AG09319 (cell line): ENCODE measurements at places on chromosomes 2 and 18.

- no peak for DNase-seq
Measured at GRCh38 chr18:6649421-6650126, 79.9 kb upstream of the ARHGAP28 start.

DNA sequence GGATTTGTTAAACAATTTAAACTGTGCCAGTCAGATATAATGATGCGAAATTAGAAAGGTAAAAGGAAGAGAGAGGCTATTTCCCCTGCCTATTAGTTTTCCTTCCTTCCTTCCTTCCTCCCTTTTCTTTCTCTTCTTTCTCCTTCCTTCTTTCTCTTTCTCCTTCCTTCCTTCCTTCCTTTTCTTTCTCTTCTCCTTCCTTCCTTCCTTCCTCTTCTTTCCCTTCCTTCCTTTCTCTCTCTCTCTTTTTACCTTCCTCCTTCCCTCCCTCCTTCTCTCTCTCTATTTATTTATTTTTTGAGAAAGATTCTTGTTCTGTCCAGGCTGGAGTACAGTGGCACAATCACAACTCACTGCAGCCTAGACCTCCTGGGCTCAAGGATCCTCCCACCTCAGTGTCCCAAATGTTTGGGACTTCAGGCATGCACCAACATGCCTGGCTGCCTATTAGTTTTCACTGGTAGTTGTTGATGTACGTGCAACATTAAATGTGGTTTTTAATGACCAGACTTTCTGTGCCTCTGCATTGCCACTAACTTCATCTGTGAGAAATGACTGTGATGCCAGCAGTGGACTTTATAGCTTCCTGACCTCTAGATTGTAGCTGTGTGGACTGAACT, 48.7 kb upstream of the NFE2L2 start:
- DNase-seq, result no peak

GRCh38 chr18:55779691-55780585, 191.9 kb upstream of the TCF4 start:
- no peak for DNase-seq

DNA sequence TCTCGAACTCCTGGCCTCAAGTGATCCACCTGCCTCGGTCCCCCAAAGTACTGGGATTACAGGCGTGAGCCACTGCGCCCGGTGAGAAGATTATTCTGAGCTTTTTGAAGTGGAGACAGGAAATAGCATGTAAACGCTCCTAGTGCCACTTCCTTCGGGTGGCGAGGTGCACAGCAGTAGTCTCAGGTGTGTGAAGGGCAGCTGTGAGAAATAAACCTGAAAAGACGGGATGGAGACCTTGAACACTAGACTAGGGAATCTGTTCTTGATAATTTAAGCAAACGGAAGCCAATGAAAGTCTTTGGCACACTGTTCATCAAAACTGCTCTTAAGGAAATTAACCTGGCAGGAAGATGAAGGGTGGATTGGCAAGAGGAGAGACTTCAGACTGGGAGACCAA, 439 bp upstream of the PLEKHH2 start:
- no peak for DNase-seq

- DNase-seq, result no peak
Measured at GRCh38 chr2:86482034-86482433, 40.9 kb downstream of the KDM3A start.

- DNase-seq, result no peak
Measured at GRCh38 chr18:51519571-51519970, 322.1 kb upstream of the MEX3C start.

GRCh38 chr18:46174342-46175041, 70.3 kb downstream of the HAUS1 start:
- DNase-seq, result no peak

DNA sequence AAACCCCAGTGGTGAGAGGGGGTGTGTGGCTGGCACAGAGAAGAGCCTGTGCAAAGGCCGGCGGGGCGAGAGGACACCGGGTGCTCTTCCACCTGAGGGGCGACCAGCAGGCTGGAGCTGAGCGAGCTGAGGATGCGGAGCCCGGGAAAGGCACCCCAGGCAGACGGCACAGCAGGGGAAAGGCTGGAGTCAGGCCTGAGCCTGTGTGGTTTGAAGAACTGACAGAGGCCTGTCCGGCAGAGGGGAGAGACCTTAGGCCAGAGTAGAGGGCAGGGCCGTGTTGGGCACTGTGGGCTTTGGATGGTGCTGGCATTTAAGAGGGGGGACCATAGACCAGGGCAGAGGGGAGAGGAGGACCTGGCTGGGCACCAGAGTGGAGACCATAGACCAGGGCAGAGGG, 149.8 kb downstream of the RTP5 start:
- no peak for DNase-seq

DNA sequence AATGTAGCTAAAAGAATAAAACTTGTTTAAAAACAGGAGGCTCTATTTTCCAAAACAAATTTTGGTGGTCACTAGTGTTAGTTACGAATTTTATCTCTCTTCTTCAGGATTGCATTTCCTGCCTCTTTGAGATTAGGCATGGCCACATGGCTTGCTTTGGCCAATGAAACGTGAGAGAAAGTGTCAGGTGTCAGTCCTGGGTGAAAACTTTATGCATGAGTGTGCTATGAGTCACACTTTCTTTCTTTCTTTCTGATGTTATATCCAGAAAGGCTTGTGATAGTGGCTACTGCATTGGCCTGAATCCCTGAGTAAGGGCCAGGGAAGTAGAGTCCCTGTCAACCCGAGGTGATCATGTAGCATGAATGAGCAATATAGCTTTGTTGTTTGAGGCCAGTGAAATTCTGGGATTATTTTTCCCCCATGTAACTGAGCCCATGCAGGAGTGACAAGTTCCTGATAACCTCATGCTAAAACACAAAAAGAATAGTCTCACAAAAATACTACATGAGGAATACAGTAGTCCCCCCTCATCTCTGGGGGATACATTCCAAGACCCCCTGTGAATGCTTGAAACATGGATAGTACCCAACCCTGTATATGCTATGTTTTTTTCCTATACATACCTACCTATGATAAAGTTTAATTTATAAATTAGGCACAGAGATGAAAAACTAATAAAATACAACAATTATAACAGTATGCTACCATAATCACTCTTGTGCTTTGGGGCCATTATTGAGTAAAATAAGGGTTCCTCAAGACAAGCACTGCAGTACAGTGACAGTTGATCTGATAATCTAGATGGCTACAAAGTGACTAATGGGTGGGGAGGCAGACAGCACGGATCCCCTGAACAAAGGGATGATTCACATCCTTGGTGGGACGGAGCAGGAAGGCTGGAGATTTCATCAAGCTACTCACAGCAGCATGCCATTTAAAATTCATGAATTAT, 109.5 kb downstream of the CDC42EP3 start:
- no peak for DNase-seq

GRCh38 chr2:206275312-206276055, 1.0 kb downstream of the ZDBF2 start:
- DNase-seq, result no peak

- DNase-seq, result no peak
Measured at GRCh38 chr18:32093523-32093922, 1.8 kb downstream of the RNF138 start.

- peak; percentile 19 for DNase-seq
Measured at GRCh38 chr2:132690664-132691303, 20.8 kb upstream of the LYPD1 start.

GRCh38 chr18:55236150-55236931, 277.1 kb upstream of the CCDC68 start:
- DNase-seq, result no peak

GRCh38 chr2:108454440-108454839, 5.4 kb downstream of the GCC2 start:
- no peak for DNase-seq
